CD4-positive, alpha-beta T cell (primary cell): ENCODE measurements at places on chromosomes 6 and 20.

DNA sequence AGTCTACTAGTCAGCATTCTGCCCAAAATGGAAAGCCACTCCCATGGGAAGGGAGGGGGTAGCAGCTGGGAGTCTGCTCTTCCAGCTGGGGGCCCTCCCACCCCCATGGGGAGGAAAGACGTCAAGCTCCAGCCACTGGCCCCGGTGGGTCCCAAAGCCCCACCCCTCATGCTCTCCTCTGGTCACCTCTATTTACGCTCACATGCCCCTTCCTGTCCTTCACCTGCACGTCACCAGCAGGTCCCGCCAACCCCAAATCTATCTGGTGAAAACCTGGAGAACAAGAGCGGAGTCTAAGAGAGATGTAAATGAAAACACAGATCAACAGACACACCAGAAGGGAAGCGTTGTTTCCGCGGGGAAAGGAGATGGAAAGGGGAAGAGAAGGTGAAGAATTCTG lies 30.0 kb upstream of the ZBP1 start:
- DNase-seq = peak; percentile 1

GRCh38 chr6:138559143-138559542 lies 59.8 kb upstream of the NHSL1 start:
- no peak for DNase-seq

DNA sequence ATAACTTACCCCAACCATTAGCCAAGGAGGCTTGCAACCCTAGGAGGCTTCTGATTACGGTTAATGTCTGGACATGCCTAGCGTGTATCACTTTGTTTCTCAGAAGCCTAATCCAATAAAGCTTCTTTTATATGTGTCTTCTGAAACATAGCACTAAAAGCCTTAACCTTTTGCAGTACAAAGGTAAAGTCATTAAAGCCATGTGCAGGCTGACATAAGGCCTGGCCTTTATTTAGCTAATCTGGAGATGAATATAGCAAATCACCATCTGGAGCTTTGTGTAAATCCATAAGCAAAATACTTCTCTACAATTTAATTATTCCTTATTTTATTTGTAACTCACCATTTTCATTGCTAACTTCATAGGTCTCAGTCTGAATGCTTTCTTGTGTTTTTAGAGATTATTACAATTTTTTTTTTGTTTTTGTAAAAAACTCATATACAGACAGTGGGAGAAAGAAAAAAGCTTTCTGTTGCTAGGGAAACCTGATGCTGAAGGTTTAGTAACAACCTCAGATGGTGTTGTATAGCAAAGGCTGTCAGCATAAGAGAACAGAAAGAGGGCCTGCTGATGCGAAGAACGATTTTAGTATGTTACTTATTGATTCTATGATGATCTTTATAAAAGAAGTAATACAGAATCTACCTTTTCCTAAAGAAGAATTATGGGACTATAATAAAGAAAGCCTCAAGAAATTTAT lies at the start of gene EYS:
Gene EYS, minus strand, starts transcription at position 101 of the 701 bp plus-strand sequence. CDS start 211,816 bp downstream, outside the sequence.
- no peak for DNase-seq

GRCh38 chr6:42771741-42772100 lies 10.1 kb upstream of the BICRAL start:
- peak; percentile 28 for DNase-seq

DNA sequence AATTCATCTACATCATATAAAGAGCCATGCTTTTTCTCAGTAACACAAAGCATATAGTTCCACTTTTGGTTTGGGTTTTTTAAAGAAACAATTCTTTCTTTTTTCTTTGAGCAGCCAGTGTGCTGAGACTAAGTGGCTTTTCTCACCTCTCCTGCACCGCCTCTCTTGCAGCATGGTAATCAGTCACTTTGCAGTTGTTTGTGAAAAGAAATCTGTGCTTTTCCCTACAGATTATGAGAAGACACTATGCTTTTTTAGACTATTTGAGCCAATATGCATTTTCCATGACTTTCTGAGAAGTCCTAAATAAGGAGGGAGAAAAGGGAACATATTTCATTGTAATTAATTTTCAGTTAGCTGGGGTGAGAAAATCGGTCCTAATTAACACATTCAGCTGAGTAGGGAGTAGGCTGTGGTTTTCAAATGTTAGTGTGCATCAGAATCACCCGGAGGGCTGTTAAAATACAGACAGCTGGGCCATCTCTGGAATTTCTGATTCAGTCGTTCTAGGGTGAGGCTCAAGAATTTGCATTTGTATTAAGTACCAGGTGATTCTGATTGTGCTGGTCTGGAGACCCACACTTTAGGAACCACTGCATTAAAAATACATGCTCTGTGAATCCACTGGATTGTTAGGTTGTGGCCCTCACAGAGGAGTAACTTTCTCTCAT lies 155.2 kb downstream of the TINAG start:
- no peak for DNase-seq

DNA sequence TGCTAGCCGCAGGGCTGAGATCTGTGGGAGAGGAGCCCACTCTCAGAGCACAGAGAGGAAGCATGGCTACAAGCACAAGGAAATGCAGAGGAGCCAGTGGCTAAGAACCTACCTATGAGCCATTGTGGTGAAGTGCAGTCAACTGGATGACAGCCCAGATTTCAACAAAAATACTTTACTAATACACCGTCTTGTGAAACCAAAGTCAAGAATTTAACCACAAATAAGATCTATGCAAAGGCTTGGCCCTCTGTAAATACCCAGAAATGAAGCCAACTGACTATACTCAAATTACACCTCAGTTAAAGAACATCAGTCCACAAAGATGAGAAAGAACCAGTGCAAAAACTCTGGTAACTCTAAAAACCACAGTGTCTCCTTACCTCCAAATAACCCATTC lies 40.1 kb upstream of the PTCHD4 start:
- DNase-seq = no peak

DNA sequence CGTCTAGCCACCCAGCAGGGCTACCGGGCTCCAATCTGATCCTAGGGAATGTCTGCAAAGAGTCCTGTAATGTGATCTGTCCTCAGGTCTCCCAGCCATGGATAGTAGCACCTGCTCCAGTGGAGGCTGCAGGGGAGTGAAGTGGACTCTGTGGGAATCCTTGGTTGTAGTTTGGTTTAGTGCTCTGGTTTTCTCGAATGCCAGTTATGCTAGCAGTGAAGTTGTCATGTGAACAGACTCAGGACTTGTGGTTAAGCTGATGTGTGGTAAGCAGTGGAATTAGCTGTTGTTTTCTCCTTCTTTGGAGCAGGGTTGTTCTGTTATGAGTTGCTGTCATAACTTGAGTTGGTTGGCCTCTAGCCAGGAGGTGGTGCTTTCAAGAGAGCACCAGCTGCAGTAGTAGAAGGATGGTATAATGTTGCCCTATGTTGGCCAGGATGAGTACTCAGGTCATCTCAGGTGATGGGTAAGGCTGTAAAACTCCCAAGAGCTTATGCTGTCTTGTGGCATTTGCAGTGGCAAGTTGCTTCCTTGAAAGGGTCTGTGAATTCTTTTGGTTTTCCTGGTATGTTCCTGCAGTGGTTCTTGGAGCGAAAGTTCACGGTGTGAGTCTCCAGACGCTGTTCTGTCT lies 390.2 kb downstream of the UTRN start:
- peak; percentile 12 for DNase-seq

- DNase-seq = no peak
Observed at GRCh38 chr20:51269671-51270070, 246.8 kb upstream of the KCNG1 start.

DNA sequence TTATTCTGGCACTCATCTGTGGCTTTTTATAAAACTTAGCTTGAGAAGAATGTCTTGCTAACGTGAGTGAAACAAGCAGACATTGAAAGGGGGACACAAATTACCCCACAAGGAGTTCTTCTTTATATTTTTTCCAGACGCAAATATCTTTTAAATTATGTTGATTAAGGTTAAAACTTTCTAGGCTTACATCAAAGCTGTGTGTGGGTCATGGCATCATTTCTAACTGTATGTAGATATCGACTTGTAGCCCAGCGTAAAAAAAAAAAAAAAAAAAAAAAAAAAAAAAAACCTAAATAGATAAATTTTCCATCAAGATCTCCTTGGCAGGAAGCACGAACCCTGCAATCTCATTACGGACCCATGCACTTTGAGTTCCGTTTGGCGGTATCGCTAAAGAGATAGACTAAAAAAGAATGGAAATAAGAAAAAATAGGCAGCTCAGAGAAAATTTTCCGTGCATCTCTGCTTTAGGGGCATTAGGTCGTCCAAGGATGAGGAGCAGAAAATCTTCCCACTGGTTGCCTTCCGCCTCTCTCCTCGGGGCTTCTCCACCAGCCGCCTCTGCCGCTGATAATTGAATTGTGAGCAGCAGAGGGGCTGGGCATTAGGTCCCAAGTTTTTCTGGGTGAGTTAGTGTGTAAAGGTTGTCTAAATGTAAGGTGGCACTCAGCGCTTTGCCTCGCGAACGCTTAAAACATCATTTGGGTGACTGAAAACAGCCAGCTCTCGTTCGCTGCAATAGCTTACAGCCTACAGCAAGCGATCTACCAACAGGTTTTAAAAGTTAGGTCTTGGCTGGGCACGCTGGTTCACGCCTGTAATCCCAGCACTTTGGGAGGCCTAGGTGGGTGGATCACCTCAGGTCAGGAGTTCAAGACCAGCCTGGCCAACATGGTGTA lies 194.0 kb downstream of the TRIM27 start:
- no peak for DNase-seq

GRCh38 chr20:57999465-58000111 lies 228.9 kb downstream of the ANKRD60 start:
- no peak for DNase-seq
